Omental fat pad (tissue), 4 donors: ENCODE measurements at places on chromosomes 11 and 22.

- DNase-seq, result no peak
These were observed 326.6 kb upstream of the LRRC4C start for GRCh38 chr11:41786087-41786486.

DNA sequence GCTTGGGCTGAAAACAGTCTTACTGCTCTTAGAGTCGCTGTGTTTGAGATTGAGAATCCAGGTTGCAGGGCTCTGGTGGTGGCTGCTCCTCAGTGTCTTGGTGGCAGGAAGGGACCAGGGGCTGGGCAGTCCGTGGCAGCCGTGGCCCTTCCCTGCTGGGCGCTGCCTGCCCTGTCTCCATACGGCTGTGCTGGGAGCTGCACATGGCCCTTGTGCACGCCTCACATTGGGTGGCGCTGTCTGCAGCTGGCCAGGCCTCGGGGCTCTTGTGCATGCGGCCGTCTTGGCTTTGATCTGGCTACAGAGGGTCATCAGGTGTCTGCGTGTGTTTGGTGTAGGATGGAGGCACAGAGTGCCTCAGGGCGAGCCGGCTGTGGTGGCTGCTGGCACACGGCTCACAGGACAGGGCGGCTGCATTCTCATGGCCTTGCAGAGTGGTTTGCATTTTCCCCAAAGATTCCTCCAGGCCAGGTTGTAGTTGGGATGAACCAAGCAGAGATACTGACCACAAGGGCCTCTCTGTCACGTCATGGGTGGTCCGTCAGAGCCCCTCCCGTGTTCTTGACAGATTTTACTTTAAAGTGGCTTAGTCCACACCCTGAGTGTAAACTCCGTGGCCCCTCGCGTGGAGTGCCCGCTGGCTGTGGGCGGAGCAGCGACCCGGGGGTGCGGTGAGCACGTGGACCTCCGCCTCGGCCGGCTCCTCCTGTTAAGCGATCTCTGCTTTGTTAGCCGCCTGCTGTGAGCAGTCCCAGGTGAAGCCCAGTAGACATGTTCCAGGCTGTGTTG is 34.7 kb downstream of the MUC6 start:
- DNase-seq, result no peak

- no peak for DNase-seq
These were observed 7.2 kb downstream of the CLMP start for GRCh38 chr11:123187665-123188507.

GRCh38 chr22:45903355-45904135 is 73.4 kb downstream of the WNT7B start:
- no peak for DNase-seq

- DNase-seq, result no peak
These were observed 7.5 kb upstream of the MICAL3 start for GRCh38 chr22:18031695-18032454.

DNA sequence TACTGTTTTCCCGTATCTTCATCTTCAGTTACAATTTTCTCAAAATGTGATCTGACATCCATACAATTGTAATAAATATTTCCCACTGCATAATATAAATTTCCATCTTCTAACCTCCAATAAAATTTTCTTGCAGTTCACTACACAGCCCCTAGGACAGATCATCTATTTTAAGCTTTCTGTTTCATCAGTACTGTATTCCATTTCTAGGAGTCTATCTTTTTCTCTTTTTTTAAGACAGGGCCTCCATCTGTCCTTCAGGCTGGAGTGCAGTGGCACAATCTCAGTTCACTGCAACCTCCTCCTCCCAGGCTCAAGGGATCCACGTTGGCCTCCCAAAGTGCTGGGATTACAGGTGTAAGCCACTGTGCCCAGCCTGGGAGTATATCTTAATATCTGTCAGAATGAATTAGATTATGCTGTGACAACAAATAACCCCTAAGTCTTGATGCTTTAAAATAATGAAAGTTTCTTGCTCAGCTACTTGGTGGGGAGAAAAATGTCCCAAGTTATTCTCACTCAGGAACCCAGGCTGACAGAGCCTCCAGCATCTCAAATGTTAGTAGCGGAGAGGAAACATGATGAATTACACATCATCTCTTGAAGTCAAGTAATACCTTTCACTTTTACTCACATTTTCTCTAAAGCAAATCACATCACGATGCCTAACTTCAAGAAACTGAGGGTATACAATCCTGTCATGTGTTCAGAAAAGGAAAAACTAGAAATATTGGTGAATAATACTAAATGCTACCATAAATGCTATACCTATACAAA is 92.2 kb downstream of the BUD13 start:
- no peak for DNase-seq

GRCh38 chr11:74019860-74020259 is 11.0 kb upstream of the UCP3 start:
- DNase-seq, result no peak

DNA sequence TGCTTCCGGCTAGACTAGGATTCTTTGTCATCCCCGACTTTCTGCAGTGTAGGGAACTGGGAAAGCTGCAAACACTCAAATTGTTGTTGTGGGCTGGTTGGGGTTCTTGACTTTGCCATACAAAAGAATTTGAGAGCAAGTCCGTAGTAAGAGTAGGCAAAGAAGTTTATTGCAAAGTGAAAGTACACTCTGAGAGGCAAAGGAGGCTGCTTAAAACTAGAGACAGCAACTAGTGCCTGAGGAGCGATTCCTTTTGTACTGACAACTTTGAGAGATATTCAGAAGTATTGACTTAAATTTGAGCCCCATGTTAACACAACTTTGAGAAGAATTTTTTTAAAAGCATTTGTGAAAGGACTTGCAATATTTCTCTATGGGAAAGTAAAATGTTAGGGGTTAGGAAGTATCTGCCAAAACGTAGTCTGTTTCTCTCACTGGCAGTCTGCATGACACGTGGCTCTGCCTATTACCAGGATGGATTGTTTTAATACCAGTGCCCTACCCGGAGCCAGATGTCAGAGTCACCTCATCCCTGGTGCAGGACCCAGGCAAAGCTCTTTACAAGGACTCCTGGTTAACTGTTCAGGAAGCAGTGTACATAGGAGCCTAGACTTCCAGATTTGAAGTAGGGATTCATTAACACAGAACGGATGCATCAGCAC is 85.0 kb upstream of the CLPB start:
- DNase-seq, result no peak

GRCh38 chr22:48826546-48826945 is 1001.1 kb downstream of the BRD1 start:
- DNase-seq, result no peak

DNA sequence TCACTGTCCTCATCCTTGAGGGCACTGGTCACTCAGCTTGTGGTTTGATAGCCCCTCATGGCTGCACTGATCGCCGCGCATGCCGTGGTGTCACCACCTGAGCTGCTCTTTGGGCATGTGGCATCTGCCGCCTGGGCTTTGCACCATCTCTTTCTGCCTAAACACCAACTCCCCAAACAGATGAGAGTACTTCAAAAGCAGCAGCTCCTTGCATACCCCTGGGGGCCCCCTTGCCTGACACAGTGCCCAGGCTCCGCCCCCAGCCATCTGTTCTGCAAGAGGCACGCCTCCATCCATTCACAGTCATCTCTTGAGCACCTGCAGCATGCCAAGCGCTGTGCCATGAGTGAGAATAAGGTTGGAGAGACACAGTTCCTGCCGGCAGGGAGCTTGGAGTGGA is 104.5 kb upstream of the B3GAT1 start:
- DNase-seq, result no peak

DNA sequence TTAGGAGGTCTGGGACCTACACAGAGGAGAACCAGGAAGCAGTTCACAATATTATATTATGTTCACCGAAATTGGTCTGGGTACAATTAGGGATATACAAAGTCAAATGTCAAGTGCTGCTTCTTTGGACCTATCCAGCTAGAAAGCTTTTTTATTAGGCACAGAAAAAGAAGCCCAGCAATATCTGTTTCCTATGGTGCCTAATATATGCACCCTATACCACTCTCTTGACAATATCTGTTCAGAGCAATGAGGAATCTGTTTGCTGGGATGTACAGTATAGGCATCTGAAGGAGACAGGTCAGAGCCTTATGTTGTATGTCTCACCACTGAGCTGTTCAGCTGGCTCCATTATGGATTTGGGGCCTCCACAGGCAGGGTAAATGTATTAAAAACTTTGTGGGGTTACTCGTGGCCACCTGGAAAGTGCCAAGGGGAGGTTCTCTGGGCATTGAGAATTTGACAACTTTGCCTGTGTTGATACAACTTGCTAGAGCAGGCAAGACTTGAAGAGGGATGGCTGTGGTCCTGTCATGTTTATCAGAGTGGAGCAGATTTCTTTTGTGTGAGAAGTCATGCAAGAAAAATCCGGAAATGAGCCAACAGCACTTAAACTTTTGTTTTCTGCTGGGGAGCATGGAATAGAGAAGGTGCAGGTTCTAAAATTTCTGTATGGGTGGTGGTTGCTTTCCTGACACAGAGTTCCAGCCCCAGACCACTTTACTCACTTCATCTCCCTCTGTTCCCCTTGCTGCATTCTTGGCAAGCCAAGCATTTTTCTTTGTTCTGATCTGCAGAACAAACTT is 10.1 kb downstream of the STIM1 start:
- DNase-seq, result no peak

DNA sequence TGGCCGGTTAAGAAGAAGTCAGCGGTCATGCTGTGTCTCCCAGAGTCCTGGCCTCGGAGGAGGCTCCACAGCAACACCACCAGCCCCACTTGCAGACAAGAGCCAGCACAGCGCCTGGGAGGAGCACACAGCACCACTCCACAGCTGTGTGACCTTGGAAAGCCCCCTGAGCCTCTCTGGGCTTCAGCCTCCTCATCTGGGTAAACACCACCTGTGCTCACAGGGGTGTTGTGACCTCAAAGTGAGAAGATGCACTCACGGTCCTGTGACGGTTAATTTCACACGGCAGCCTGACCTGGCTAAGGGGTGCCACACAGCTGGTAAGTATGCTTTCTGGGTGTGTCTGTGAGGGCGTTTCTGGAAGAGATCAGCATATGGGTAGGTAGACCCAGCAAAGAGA is 54.7 kb downstream of the PHF21B start:
- DNase-seq, result no peak

- no peak for DNase-seq
These were observed 4.1 kb upstream of the ESAM start for GRCh38 chr11:124766156-124766555.

DNA sequence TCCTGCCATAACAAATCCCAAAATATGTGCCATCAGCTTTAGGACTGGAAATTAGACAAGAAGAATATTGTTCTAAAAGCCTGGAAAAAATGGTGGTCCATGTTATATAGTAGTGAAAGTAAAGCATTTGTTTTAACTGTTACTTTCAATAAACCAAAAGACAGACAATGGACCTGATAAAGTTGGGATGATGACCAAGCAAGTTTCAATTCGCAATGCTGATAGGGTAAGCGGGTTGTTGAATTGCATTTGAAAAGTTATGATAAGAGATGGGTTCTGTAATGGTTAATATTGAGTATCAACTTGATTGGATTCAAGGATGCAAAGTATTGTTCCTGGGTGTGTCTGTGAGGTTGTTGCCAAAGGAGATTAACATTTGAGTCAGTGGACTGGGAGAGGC is 131.9 kb upstream of the ZC3H12C start:
- no peak for DNase-seq

- peak; percentile 1 for DNase-seq
These were observed 31.9 kb upstream of the MUC5AC start for GRCh38 chr11:1125803-1126202.

DNA sequence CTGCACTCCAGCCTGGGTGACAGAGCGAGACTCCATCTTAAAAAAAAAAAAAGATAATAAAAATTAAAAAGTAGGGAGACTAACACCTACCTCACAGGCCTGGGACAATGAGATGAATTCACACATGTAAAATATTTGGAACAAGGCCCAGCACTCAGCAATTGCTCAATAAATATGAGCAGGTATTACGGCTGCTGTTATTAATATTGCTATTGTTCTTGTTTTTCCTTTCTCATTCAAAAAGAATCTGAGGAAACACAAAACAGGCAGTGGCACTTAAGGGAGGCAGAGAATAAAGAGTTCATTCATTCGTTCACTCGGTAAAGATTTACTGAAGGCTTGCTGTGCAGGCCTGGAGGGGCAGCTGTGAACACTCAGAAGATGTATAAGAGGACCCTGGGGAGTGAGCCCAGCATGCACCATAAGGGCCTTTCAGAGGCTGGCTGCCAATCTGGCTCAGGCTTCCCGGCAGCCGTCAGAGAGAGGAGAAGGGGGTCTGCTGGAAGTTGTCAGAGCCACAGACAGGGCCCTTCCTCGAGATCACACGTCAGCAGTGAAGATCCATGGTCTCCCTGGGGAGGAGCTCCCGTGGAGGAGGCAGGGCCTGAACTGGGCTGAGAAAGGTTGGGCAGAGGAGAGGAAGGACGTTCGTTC is 51.6 kb upstream of the TCF20 start:
- DNase-seq, result no peak
